ENCODE measurements at places on chromosomes 2 and 18. TPM values are rescaled to one million over a fixed set of nuclear protein-coding genes. Genes with fewer than 3 reads are reported as not detected.

The GBX2 gene
- not detected for total RNA-seq

The RNF25 gene
- 6.5 TPM for total RNA-seq

The SH3RF3 gene
- total RNA-seq = 0.42 TPM

The ACMSD gene
- 11.9 TPM for total RNA-seq

The DNER gene
- not detected for total RNA-seq

The FTCDNL1 gene
- 4.4 TPM for total RNA-seq

The ITPRIPL1 gene
- total RNA-seq = 3.1 TPM

The FKBP1B gene
- 3.6 TPM for total RNA-seq

The NPHP1 gene
- 0.33 TPM for total RNA-seq

The MGAT4A gene
- total RNA-seq = 17.3 TPM

The ASB18 gene
- not detected for total RNA-seq

The CROCC2 gene
- total RNA-seq = under 0.01 TPM

GRCh38 chr2:210713122-210713521, 156.7 kb downstream of the CPS1 start:
- no peak overlapping the region for H3K27ac ChIP-seq
- H3K27me3 ChIP-seq = no peaks in the 10 kb centered on the region
- peaks cover 7% of the 10 kb centered on the region for H3K36me3 ChIP-seq

GRCh38 chr2:72673279-72673678, 152.6 kb downstream of the EXOC6B start:
- no peaks in the 10 kb centered on the region for H3K4me1 ChIP-seq
- no peak overlapping the region for H3K27ac ChIP-seq
- no peak overlapping the region for H3K4me3 ChIP-seq
- H3K27me3 ChIP-seq = no peaks in the 10 kb centered on the region
- H3K36me3 ChIP-seq = no peaks in the 10 kb centered on the region

DNA sequence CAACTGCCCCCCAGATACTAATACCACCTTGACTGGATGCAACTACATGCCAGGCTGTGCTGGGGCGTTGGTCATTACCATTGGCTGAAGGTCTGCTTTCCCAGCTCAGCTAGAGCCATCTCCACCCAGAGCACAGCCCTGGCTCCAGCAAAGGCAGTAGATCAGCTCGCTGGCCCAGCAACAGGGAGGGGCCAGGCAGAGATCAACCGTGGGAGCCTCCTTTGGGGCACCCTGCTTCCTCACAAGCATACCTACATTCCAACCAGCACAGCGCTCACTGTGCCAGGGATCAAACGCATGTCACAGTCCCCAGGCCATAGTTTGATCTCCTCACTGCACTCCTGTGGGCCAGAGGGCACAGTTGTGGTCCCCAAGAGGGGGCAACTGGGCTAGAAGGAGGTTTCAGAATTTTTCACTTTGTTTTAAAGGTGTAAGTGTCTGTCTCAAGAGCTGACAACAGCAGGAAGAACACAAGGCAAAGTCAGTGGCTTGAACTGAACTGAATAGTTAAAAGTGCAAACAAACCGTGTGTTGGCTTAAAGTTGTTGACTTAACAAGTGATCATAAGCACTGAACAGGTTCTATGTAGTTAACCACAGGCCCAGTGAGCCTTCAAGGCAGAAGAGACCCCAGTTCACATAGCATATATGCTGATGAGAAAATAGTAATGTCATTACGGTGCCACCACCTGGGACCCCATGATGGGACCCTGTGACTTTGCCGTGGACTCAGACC, 70.1 kb upstream of the BZW1 start:
- H3K4me3 ChIP-seq = no peak overlapping the region
- H3K27me3 ChIP-seq = no peaks in the 10 kb centered on the region

DNA sequence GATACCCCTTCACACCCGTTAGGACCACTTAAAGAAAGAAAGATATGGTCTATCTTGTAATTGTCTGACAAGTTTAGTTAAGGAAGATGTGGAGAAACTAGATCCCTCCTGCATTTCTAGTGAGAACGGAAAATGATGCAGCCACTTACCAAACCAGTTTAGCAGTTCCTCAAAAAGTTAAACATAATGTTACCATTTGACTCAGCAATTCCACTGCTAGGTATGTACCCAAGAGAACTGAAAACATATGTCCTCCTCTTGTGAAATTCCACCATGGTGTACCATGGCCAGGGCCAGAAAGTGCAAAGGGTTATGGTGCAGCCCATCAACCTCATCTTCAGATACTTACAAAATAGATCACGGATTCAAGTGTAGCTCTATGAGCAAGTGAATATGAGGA, 79.0 kb upstream of the ID2 start:
- DNase-seq = no peak
- peaks cover 5% of the 10 kb centered on the region for H3K4me1 ChIP-seq
- H3K27me3 ChIP-seq = no peaks in the 10 kb centered on the region
- no peak overlapping the region for H3K27ac ChIP-seq
- no peak overlapping the region for H3K4me3 ChIP-seq

DNA sequence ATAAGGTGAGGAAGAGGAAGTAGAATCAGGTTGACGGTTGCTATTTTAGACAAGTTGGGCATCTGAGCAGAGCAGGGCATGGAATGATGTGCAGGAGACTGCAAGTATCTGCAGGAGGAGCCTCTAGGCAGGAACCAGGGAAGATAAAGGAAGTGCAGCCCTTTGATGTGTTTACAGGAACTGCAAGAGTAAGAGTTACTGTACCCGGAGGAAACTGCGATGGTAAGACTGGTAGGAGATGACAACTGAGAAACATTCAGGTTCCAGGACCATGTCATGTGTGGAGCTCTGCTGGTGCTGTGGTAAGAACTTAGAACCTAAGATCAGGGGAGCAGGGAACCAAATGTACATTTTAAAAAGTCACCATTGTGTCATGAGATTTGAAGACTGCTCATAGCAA, 134.3 kb upstream of the STON1 start:
- no peaks in the 10 kb centered on the region for H3K4me1 ChIP-seq
- no peak overlapping the region for H3K4me3 ChIP-seq
- H3K36me3 ChIP-seq = no peaks in the 10 kb centered on the region
- no peak for DNase-seq
- no peaks in the 10 kb centered on the region for H3K27me3 ChIP-seq

DNA sequence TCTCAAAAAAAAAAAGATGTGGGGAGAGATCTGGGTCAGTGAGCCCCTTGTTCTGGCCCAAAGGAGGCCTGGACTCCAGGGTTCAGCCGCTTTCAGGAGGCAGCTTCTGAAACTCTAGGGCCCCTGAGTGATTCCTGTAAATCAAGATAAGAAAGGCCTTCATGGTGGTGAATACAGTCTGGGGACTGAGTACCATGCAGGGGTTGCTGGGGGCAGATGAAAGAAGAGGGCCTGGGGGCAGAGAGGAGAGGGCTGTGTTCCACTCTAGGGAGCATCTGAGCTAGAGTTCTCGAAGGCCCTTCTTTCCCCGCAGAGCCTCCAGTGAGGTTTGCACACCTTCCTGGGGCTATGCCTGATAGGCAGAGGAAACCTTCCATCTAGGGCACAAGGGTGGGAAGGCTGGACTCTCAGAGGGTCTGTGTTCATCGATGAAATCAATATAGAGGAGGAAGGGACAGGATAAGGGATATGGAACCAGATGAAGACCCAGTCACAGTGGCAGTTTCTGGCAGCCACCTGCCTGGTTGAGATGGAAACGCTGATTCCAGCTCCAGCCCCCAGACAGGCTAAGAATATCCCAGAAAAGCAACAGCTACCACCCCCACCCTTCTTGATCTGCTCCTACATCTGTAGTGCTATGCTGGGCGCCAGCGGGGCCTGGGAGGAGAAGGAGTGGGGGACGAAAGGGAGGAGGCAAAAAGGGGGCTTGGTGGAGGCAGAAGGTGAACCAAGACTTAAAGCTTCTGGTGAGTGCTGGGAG, 4.7 kb upstream of the CDK5R2 start:
- H3K4me3 ChIP-seq = no peak overlapping the region
- no peak overlapping the region for H3K27ac ChIP-seq
- no peak for DNase-seq
- no peaks in the 10 kb centered on the region for H3K36me3 ChIP-seq

DNA sequence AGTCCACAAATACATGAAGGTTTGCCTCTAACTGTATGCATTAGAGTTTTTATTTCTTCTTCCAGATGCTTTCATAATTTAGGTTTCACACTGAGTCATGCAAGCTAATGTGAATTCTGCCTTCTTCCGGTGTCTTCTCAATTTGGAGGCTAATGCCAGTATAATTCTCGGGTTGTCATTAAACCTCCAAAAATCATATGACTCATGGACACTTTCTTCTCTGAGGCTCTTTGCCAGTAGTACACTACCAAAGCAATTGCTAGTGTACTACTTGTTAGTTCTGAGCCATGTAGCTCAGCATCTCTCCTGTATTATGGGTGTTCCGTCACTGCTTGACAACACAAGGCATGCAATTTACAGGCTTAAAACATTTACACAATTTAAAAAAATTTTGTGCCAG, 137.1 kb downstream of the VWC2L start:
- no peaks in the 10 kb centered on the region for H3K36me3 ChIP-seq
- no peaks in the 10 kb centered on the region for H3K27me3 ChIP-seq
- DNase-seq = no peak
- no peak overlapping the region for H3K4me3 ChIP-seq
- H3K27ac ChIP-seq = no peak overlapping the region

GRCh38 chr2:160932960-160933359, 227.3 kb upstream of the TANK start:
- DNase-seq = no peak
- H3K27ac ChIP-seq = no peak overlapping the region
- no peaks in the 10 kb centered on the region for H3K27me3 ChIP-seq
- no peak overlapping the region for H3K4me3 ChIP-seq
- H3K36me3 ChIP-seq = no peaks in the 10 kb centered on the region

GRCh38 chr2:171598713-171599319, 76.5 kb downstream of the CYBRD1 start:
- H3K27ac ChIP-seq = no peak overlapping the region
- no peaks in the 10 kb centered on the region for H3K36me3 ChIP-seq
- no peaks in the 10 kb centered on the region for H3K4me1 ChIP-seq
- H3K4me3 ChIP-seq = no peak overlapping the region
- DNase-seq = no peak

GRCh38 chr2:189952536-189953109, 109.9 kb downstream of the MSTN start:
- no peaks in the 10 kb centered on the region for H3K4me1 ChIP-seq
- no peaks in the 10 kb centered on the region for H3K27me3 ChIP-seq
- H3K4me3 ChIP-seq = no peak overlapping the region
- H3K27ac ChIP-seq = no peak overlapping the region
- DNase-seq = no peak

DNA sequence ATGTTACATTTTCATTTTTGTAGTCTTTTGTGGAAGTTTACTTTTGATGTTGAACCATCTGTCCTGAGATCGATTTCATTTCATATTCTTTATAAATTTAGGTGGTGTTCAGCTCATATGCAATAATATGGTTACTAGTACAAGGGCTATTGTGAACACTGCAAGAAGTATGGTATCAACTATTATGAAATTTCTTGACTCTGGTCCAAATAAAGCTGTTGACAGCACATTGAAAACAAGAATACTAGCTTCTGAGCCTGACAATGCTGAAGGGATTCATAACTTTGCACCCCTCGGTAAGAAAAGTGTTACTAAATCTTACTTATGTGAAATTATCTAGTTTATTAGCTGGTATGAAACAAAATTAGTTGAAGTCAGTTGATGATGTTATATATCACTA, 124.9 kb upstream of the TTC27 start:
- DNase-seq = no peak
- H3K4me1 ChIP-seq = no peaks in the 10 kb centered on the region
- H3K27me3 ChIP-seq = no peaks in the 10 kb centered on the region
- no peak overlapping the region for H3K27ac ChIP-seq
- H3K36me3 ChIP-seq = peaks cover 27% of the 10 kb centered on the region
- no peak overlapping the region for H3K4me3 ChIP-seq

- H3K4me3 ChIP-seq = no peak overlapping the region
- no peak overlapping the region for H3K27ac ChIP-seq
- no peaks in the 10 kb centered on the region for H3K4me1 ChIP-seq
- DNase-seq = no peak
- H3K36me3 ChIP-seq = no peaks in the 10 kb centered on the region
Measured at GRCh38 chr2:12035029-12035720, 288.7 kb downstream of the LPIN1 start.

GRCh38 chr2:42658306-42658705, 89.9 kb downstream of the MTA3 start:
- no peak overlapping the region for H3K27ac ChIP-seq
- peaks cover 3% of the 10 kb centered on the region for H3K36me3 ChIP-seq
- no peak for DNase-seq
- no peaks in the 10 kb centered on the region for H3K27me3 ChIP-seq

DNA sequence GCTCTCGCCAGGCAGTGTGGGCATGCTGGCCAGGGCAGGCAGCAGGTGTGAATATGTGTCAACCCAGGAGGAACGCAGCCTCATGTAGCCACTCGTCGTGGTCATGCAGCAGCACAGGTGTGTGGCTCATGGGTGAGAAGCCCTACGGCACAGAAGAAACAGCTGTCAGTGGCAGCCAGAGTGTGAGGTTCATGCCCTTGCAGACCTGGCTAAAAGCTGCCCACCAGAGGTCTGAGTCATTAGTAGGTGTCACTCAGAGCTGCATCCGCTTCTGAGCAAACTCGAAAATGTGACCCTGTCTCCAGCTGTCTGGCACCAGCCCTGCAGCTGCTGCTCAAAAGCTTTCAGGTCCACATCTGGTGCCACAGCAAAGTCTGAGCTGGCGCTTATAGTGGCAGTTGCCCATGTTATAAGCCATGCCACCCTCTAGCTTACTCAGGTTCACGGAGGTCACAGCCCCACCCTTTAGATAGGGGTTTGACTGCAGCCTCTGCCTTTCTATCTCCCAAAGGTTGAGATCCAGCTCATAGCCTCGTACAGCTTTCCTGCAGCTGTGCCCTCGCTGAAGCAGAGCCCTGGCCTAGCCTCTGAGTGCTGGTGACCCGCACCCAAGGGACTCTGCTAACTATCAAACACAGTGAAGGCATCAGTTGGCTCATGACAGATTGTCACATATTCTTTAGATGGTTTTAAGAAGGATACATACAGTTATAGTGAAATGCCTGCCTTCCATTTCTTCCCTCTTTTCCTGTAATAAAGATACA, 195.0 kb downstream of the CCDC102B start:
- no peaks in the 10 kb centered on the region for H3K36me3 ChIP-seq
- no peak for DNase-seq
- no peak overlapping the region for H3K4me3 ChIP-seq

GRCh38 chr18:4960578-4960977, 236.5 kb downstream of the AKAIN1 start:
- no peak overlapping the region for H3K4me3 ChIP-seq
- DNase-seq = no peak
- no peaks in the 10 kb centered on the region for H3K27me3 ChIP-seq
- no peaks in the 10 kb centered on the region for H3K4me1 ChIP-seq
- no peak overlapping the region for H3K27ac ChIP-seq

DNA sequence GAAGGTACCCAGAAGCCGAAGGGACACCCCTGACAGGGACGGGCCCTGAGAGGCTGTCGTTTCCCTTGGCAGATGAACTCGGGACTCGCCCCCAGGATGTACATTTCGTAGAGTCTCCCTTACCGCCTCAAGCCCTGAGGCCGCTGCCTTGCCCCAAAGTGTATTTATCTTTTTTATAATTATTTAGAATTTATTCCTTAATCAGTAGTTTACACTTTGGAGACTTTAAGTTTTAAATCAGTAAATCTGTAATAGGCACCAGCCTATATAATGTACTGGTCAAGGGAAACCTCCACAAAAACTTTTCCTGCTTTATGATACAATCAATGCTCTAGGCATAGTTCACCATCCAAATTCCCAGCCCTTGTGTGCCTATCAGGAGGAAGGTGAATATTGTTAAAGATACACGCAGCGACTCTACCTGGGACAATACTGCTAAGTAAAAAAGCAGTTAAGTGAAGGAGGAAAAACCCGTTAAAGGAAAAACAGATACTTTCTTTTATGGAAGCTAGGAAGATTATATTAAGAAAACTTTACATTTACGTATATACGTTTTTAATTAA, 848 bp downstream of the VRK2 start:
- peak overlapping the region; percentile 79 for H3K4me3 ChIP-seq
- peaks cover 4% of the 10 kb centered on the region for H3K36me3 ChIP-seq
- DNase-seq = no peak
- no peaks in the 10 kb centered on the region for H3K27me3 ChIP-seq

Measured in liver (tissue), 10 donors.